ENCODE measurements at places on chromosomes 1 and 21.
A peak's percentile ranks its signal among the peaks of the same experiment; 100 is the strongest.

- DNase-seq: no peak
These were observed 129.0 kb downstream of the DMRTB1 start for GRCh38 chr1:53588053-53588779.

GRCh38 chr1:159580340-159580739 lies 7.3 kb upstream of the APCS start:
- no peak for DNase-seq

DNA sequence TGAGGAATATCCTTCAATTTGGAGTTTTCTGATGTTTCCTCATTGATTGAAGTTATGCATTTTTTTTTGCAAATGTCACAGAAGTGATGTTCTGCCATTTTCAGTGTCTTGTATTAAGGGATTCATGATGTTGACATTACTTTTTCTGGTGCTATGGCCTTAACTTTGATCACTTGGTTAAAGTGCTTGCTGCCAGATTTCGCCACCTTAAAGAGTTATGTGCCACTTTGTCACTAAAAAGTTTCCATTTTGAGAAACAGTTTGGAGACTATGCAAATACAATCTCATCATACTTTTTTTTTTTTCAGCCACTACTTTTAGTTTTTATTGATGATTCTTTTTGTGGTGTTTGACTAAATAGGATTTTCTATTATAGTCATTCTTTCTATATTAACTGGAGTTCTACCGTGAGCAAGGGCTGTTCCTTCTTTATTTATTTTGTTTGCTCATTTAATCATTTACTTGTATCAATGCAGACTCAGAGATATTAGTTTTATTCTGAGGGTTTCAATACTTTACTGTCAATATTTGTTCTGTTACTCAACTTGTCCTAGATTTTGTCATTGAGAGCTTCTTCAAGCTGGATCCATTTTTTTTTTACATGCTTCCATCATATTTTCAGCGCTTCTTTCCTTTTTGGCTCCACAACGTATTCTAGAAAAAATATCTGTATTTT lies 3.2 kb downstream of the GBP7 start:
- no peak for DNase-seq

- peak; percentile 39 for DNase-seq
These were observed 21.4 kb downstream of the NEK2 start for GRCh38 chr1:211653959-211654496.

DNA sequence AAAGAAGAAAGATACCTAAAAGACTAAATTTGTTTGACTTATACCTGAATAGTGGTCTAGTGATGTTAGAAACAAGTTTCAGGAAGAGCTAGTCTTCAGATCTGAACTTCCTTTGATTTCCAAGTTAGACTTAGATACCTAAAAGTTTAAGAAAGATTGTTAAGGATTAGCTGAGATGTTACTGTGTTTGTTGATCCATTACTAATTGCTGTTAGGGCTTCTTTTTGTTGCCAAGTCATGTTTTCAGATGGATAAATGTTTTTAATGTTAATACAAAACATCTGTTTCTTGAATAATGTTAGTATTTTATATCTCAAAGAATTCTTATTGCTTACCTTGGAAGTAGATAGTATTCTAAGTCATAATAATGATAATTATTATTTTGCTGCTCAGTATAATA lies 11.6 kb downstream of the GNAI3 start:
- DNase-seq: no peak

DNA sequence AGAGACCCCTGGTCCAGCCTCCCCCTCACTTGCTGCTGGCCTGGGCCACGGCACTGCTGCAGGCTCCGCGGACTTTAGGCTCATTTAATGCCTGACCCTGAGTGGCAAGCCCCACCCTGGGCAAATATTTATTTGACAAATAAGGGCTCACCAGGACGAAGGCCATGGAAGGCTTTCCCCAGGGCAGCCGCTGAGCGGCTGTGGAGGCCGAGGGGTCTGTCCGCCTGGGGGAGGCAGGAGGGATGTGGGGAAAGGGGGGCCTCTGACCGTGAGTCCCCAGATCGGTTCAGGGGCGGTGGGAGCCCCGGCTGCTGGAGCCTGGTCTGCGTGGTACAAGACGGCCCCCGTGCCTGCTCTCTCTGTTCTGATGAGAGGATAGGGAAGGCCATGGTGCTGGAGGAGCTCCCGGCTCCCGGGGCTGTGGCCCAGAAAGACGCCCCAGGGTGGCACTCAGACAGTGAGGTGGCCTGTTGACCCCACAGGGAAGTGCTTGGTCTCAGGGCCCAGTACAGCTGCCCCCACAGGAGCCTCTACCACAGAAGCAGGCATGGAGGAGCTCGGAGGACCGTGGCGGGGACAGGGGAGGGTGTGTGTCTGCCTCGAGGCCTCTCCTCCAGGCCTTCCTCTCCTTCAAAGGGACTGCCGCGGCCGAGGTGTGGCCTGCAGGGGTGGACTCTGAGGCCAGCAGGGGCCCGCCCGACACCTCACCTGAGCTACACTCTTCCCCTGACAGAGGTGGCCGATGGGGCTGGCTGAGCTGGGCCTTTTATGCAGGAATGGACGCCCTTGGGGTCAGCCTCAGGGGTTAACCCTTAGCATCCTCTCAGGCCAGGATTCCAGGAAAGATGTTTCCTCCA lies 9.1 kb upstream of the C1orf159 start:
- DNase-seq: no peak

DNA sequence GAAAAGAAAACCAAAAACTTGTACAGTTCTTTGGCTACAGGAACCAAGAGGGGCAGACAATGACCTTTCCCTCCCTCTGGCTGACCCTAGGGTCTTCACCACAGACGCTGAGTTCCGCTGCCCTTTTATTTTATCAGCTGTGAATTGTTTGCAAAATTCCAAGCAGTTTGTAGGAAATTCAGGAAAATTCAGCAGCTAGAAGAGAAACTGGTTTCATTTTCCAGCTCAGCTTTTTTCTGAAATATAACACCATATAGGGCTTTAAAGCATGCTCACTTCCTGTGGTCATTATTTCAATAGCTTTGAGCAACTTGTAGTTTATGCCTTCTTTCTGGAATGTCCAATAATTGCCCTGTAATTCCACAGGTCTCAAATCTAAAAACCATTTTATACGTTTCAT lies 5.5 kb upstream of the PIK3R3 start:
- peak; percentile 14 for DNase-seq

DNA sequence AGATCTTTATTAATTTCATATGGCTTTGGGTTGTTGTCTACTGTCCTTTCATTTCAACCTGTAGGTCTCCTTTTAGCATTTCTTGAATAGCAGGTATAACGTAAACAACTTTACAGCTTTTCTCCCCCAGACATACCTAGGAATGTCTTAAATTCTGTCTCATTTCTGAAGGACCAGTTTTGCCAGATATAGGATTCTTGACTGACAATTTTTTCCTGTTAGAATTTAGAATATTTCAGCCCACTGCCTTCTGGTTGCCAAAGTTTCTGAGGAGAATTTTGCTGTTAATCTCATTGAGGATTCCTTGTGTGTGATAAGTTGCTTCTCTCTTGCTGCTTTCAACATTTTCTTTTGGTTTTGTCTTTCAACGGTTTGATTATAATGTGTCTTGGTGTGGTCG lies 60.1 kb downstream of the CCDC30 start:
- no peak for DNase-seq

DNA sequence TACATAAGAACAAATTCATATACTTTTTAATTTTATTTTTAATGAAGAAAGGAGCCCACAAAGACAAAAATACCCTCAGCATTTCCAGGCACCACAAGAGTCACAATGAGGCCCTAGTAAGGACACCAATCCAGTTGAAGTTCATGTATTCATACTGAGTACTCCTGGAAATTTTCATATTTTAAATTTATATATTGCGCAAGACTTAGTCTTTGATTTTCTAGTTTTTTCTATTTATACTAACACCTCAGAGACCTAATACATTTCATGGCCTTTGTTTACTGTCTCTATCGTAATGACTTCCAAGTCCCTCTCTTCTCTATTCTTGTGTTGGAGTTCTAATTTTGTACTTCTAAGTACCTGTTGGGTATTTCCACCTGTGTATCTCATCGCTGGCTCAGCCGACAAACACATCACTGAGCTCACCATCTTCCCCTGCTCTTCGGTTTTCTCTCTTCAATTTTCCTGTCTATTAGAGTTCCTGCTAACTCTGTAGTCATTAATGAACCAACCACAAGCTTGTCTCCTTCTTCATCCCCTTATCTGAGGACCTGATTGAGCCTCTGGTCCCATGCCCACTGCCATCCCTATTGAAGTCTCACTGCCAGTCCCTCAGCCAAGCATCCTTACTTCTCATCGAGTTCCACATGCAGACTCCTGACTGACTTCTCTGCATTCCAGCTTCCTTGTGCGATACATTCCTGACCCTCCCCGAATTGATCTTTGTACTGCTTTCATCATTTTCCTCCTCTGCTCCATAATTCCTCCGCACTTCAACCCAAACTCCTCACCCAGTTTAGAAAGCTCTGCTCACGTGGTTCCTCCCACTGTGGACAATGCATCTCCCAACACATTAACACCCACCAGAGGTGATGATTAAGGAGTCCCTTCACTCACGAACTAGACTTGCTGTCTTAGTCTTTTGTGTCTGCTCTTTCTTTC lies 17.3 kb upstream of the IRF2BP2 start:
- DNase-seq: no peak

GRCh38 chr1:41003127-41003639 lies 18.3 kb downstream of the SLFNL1 start:
- DNase-seq: no peak

- no peak for DNase-seq
These were observed 936.7 kb upstream of the TMPRSS15 start for GRCh38 chr21:19340303-19340702.

- peak; percentile 42 for DNase-seq
These were observed 110.1 kb downstream of the VPS13D start for GRCh38 chr1:12339811-12340543.

DNA sequence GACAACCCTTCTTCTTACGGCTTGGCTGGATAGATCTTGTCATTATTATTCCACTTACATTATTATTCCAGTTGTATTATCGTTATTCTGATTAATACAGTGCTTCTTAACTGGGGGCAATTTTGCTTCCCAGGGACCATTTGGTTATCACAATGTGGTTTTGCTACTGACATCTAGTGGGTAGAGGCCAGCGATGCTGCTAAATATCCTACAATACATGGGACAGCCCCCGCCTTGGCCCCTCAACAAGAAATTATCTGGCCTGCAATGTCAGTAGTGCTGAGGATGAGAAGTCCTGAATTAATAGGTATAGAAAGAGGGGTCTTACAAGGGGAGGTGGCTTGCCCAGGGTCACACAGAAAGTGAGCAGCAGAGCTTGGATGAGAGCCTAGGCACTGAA lies 105.6 kb downstream of the PTPRU start:
- DNase-seq: no peak
